ENCODE measurements at places on chromosomes 3 and 15. TPM values are rescaled to one million over a fixed set of nuclear protein-coding genes. Genes with fewer than 3 reads are reported as not detected.

Gene PDZRN3
- 72.3 TPM for total RNA-seq

Gene GPX1
- total RNA-seq = 48.3 TPM

Gene GBE1
- 32.4 TPM for total RNA-seq

Gene PIGZ
- 7.8 TPM for total RNA-seq

Gene EPHB3
- total RNA-seq = 32.2 TPM

Gene PRR23A
- total RNA-seq = not detected

Gene CLSTN2
- total RNA-seq = 26.9 TPM

Gene FES
- 35.7 TPM for total RNA-seq

Gene LRRC2
- 3.6 TPM for total RNA-seq

Gene SMCO1
- 0.38 TPM for total RNA-seq

Gene MYLK
- total RNA-seq = 149 TPM

Gene TRAIP
- 3.8 TPM for total RNA-seq

Measured in camera-type eye (tissue), 1 donor.